T-cell (primary cell): ENCODE measurements at places on chromosomes 5 and 9. TPM values are rescaled to one million over a fixed set of nuclear protein-coding genes. Genes with fewer than 3 reads are reported as not detected.

DNA sequence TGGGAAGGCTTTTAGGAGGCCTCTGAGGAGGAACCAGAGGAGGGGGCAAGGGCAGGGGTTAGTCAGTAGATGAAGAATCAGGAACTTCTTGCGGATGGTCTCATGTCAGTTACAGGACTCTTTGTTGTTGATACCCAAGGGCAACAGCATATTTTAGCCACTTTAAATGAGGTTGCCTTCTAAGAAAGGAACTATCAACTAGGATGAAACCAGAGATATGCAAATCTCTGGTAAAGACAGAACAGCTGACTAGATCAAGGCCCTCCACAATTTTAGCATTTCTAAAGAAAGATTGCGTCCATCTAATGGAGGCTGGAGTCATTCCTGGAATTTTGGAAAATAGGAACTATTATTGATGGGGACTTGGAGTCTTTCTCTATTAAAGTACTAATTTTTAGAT lies 57.7 kb upstream of the KLF4 start:
- DNase-seq = no peak

GRCh38 chr9:16622541-16622940 lies 247.9 kb downstream of the BNC2 start:
- DNase-seq = no peak

GRCh38 chr9:134983506-134984371 lies 66.0 kb upstream of the FCN1 start:
- no peak for DNase-seq

- DNase-seq = no peak
Observed at GRCh38 chr5:179161901-179162300, 101.7 kb downstream of the ZNF354C start.

DNA sequence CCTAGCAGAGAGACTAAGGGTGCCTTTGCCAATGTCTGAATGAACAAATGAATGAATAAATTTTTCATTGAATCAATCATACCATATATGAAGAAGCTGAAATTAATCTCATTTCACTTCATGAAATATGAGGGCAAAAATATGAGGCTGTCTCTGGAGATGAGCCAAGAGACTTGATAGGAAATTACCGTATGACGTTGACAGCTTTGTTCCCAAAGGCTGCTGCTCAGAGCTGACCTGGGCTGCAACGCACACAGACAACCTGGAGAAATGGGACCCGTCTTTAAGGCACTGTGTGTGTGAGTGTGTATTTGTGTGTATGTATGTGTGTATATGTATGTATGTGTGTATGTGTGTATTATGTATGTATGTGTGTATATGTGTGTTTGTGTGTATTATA lies 226.1 kb downstream of the IRX2 start:
- DNase-seq = no peak

DNA sequence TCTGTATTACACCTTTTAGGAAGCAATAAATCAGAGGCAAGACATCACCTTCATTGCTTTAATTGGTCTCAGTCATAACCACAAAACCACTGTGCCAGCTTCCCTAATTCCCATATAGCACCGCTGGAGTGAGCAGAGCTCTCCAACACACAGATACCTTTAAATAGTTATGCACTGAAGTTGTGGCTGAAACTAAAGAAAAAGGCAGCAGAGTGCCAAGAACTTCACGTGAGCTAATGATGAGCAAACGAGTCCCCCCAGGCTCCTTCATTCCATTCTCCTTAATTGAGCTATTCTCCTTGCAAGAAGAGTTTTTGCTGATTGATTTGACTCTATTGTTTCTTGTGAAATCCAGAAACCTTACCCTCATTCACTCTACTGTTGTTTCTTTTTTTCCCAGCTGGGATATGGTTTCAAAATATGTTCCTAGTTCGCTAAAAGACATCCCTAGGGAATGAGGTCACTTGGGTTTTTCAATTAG lies 501.5 kb downstream of the SPATA31D1 start:
- no peak for DNase-seq

DNA sequence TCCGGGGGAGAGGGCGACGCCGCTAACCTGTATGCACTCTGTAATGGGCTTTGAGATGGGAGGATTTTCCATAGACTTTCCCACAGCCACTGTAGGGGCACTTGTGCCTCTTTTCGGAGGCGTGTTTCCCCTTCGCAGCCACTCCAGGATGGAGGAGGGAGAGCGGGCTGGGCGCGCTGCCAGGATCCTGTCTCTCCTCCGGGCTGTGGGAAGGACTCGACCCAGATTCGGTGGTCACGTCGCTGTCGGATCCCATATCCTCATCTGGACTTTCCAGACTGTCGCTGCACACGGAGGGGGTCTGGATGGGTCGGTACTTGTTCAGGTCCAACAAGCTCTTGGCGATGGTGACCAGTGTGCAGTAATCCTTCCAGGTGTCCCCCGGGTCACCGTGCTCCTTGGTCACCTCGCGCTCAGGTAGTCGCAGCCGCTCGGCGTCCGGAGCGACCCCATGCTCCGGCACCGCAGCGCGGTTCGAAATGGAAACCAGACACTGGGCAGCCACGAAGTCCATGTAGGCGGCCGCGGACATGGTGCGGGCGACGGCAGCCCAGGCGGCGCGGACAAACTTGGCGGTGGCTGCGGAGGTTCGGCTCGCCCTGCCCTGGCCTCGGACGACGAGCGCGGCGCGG lies 1.5 kb downstream of the KLF9 start:
- no peak for DNase-seq

DNA sequence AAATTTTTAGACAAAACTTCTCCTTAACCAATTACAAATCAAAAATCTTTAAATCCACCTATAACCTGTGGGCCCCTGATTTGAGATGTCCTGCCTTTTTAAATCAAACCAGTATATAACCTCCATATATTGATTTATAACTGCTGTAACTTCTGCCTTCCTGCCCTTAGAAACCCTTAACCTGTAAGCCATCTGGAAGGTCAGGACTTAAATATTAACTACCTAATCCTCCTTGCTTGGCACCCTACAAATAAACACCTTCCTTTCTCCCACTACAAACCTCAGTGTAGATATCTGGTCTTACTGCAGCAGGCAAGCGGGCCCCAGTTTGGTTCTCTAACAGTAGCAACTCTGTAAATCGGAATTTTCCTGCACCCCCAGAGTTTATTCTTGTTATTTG lies 83.9 kb downstream of the MTREX start:
- no peak for DNase-seq

GRCh38 chr5:102753889-102754766 lies 977 bp upstream of the PAM start:
- DNase-seq = no peak

DNA sequence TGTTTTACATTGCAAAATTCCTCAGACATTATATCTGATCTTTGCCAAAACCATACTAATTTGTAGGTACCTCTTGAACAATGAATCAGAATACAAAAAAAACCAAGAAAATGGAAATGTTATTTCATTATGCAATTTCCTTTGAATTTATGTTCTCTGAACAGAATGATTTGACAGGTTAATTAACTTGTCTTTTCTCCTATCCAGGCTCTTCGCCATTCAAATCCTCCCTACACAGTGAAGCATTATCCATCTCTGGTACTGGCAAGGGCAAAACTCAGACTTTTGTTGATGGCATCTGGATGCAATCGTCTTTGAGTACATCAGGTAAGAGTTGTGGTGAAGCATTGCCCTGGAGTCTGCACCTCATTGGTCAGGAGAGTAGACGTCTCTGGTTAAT lies 655.7 kb upstream of the ITGA1 start:
- DNase-seq = no peak

DNA sequence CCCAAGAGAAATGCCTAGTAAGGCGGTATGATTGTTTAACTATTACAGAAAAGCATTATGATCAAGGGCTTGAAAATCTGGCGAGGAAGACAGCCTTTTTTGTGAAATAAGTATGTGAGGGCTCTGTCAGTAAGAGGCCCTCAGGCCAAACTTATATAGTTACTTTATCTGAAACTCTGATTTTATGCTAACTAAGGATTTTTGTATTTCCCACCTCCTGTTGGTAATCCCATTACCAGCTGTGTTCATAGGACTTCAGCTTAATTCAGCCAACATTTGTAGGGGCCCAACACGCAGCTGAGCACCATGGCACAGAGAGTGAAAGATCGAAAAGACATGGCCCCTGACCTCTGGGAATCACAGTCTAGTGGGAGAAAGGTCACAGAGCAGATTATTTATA lies 318.3 kb upstream of the WWC1 start:
- no peak for DNase-seq

GRCh38 chr5:159911349-159911748 lies 4.9 kb upstream of the ADRA1B start:
- no peak for DNase-seq

GRCh38 chr9:113431191-113431590 lies 20.6 kb downstream of the C9orf43 start:
- DNase-seq = no peak

DNA sequence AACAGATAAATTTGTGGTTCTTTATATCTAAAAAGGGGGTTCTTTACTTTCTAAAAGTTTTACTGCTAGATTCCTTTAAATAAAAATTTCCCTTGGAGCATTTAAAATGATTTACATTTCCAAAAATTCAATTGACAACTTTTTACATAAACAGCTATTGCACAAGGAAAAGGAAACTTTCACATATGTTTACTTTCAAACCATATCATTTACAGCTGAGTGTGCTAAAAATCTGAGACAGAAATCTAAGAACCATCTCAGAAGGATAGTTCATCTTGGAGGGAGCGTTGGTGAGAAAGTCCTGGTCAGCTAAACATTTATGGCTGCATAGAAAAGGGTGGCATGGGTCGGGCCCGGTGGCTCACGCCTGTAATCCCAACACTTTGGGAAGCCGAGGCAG lies 235.4 kb downstream of the DTWD2 start:
- DNase-seq = no peak

GRCh38 chr9:121557581-121558447 lies 58.2 kb upstream of the GGTA1 start:
- DNase-seq = no peak

DNA sequence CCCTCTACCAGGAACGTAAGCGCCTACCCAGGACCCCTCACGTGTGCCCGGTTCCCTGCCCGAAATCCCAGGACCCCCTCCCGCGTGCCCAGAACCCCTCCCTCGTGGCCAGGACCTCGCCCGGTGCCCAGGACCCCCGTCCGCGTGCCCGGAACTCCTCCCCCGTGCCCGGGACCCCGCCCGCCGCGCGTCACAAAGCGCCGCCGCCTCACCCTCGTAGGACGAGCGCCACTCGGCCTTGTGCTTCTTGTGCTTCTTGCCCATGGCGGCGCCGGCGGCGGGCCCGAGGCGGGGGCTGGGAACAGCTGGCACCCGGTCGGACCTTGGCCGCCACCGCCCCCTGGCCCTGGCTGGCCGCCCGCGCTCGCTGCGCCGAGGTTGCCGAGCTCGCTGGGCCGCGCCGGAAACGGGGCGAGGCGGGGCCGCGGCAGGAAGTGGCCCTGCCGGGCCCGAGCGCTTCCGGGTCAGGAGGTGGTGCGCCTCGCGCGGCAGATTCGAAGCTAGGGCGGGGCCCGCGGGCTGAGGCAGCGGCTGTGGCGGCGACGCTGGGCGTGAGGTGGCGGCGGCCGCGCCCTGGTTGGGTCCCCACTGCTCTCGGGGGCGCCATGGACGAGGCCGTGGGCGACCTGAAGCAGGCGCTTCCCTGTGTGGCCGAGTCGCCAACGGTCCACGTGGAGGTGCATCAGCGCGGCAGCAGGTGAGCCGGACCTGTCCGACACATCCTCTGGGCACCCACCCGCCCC lies at the start of the genes BRD9 and TRIP13:
BRD9 (minus strand) TSS at position 408 of the 743 bp plus-strand sequence; CDS start at position 264, 144 bp downstream.
TRIP13 (plus strand) TSS at position 491 of the 743 bp plus-strand sequence; CDS start at position 606, 115 bp downstream.
- peak; percentile 81 for DNase-seq

- no peak for DNase-seq
Observed at GRCh38 chr9:95876138-95876444, 600 bp downstream of the ERCC6L2 start.

GRCh38 chr5:21693591-21693990 lies 1159.6 kb downstream of the CDH12 start:
- DNase-seq = no peak

DNA sequence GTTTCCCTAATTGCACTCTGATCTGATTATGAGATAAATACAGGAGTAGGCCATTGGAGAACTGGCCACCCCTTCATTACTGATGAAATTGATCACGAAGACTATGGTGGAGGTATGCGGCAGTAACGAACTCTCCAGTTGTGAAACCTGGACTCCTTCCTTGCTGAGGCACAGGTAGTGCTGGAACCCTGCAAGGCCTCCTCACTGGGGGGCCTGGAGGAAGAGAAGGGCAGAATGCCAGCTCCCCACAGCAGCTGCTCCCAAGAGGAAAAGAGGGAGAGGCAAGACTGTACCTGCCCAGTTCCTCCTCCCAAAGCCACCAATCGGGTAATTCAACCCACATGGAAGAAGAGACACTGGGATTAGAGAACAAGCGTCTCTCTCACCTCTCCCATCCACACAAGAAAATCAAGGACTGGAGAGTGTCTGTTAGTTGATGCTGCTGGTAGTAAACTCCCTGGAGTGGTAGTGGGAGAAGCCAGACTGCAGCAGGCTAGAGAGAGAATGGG lies 19.1 kb upstream of the TRIO start:
- DNase-seq = no peak

GRCh38 chr5:136749016-136749415 lies 383.7 kb upstream of the TRPC7 start:
- no peak for DNase-seq

DNA sequence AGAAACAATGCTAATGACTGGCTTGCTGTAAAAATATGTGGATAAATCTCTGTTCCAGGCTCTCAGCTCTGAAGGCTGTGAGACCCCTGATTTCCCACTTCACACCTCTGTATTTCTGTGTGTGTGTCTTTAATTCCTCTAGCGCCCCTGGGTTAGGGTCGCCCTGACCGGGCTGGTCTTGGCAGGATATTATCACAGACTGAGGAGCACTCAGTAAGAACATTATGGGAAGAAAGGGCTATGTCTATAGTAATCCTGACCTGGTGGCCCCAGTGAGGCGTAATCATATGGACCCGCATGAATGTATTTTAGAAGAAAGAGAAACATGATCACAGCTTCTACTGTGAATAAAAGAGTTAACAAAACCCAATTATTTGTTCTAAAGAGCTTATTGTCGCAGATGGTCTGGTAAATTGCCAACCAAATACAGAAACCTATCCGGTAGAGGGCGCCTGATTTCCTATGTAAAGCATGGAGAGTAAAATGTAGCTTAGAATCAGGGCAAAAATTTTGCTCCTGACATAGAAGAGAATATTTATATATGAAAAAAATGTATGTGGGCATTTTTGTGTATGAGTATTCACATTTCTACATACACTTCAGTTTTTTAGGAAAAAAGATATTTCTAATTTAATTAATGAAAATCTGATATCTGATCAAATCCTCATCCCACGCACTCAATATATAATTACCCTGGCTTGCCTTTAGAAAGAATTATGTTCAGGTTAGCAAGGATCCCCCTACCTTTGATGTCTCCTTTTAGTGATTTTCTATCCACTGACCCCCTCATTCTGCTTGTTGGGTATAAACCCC lies 5.8 kb upstream of the IFNA1 start:
- DNase-seq = peak; percentile 28

GRCh38 chr5:134008266-134008749 lies 3.5 kb upstream of the VDAC1 start:
- DNase-seq = no peak

GRCh38 chr5:174047472-174048099 lies 2.1 kb downstream of the NSG2 start:
- no peak for DNase-seq

DMRT3 gene
- not detected for total RNA-seq

KIAA0825 gene
- total RNA-seq = 2.9 TPM

HRCT1 gene
- not detected for total RNA-seq

HARS1 gene
- 55.8 TPM for total RNA-seq

ZDHHC11 gene
- 11.6 TPM for total RNA-seq

SOX30 gene
- 0.13 TPM for total RNA-seq

HDHD3 gene
- 17.4 TPM for total RNA-seq

PITX1 gene
- not detected for total RNA-seq

SMIM33 gene
- total RNA-seq = 0.19 TPM
